ENCODE measurements at places on chromosomes 12 and 14. TPM values are rescaled to one million over a fixed set of nuclear protein-coding genes. Genes with fewer than 3 reads are reported as not detected.

Gene PTPRB
- total RNA-seq: not detected

Gene P2RX7
- 52.1 TPM for total RNA-seq

Gene CCDC177
- total RNA-seq: not detected

Gene OR4K2
- total RNA-seq: not detected

Gene CEBPE
- 0.96 TPM for total RNA-seq

Gene SERPINA10
- total RNA-seq: not detected

Gene ABHD12B
- not detected for total RNA-seq

Gene AHNAK2
- 0.07 TPM for total RNA-seq

Gene WBP11
- 74.3 TPM for total RNA-seq

Gene POLE2
- 20.2 TPM for total RNA-seq

Gene METAP2
- total RNA-seq: 60.1 TPM

Gene ACVRL1
- total RNA-seq: not detected

Gene APOF
- not detected for total RNA-seq

Gene CELA1
- total RNA-seq: 0.51 TPM

Gene PRR4
- total RNA-seq: 1.5 TPM

Gene KRT72
- total RNA-seq: 5.4 TPM

Gene PELI2
- total RNA-seq: 6.9 TPM

Gene ZDHHC17
- total RNA-seq: 28.9 TPM

Gene P2RX4
- total RNA-seq: 65.0 TPM

Gene ANKS1B
- 0.41 TPM for total RNA-seq

Gene TAS2R9
- total RNA-seq: not detected

Gene CAPS2
- 2.3 TPM for total RNA-seq

Gene TAS2R7
- not detected for total RNA-seq

Gene LRRC10
- not detected for total RNA-seq

Gene FIGNL2
- total RNA-seq: 0.26 TPM

Gene L3HYPDH
- 21.3 TPM for total RNA-seq

Gene KRT4
- total RNA-seq: not detected

Gene DBX2
- total RNA-seq: not detected

Gene ANKRD33
- not detected for total RNA-seq

Gene ACOT4
- 0.86 TPM for total RNA-seq

Gene TPH2
- not detected for total RNA-seq

Gene GYS2
- total RNA-seq: not detected
